ENCODE measurements at places on chromosomes 5 and 9. TPM values are rescaled to one million over a fixed set of nuclear protein-coding genes. Genes with fewer than 3 reads are reported as not detected.

SPATA31E1 gene
- 0.09 TPM for total RNA-seq

- DNase-seq = no peak
Measured at GRCh38 chr9:3736161-3736560, 210.4 kb upstream of the RFX3 start.

- no peak for DNase-seq
Measured at GRCh38 chr5:55146080-55146479, 13.9 kb upstream of the GPX8 start.

DNA sequence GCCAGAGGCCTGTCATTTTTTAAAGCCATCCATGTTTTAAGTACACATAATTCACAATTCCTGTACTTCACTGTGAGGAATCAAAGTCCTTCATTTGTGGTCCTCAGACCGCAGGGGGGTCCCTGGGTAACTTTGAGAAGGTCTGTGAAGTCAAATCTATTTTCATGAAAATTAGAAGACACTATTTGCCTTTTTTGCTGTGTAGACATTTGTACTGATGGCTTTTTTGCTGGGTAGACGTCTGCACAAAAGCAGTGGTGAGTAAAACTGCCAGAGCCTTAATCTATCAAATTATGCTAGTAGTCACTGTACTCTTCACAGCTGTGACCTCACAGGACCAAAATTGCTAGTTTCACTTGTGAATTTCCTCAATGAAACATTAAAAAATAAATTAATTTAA is 25.7 kb downstream of the PRUNE2 start:
- DNase-seq = no peak

- DNase-seq = no peak
Measured at GRCh38 chr5:120354126-120354525, 110.0 kb upstream of the PRR16 start.
